ENCODE measurements at places on chromosomes 6 and 20. TPM values are rescaled to one million over a fixed set of nuclear protein-coding genes. Genes with fewer than 3 reads are reported as not detected.

The SLC22A7 gene
- not detected for total RNA-seq

The HLA-DRB5 gene
- 3.8 TPM for total RNA-seq

The TRMT11 gene
- total RNA-seq, result 43.1 TPM

The KHDC1 gene
- 2.6 TPM for total RNA-seq

The AVP gene
- not detected for total RNA-seq

The CPNE5 gene
- total RNA-seq, result 4.5 TPM

The GINS1 gene
- 10.2 TPM for total RNA-seq

The NKX2-4 gene
- not detected for total RNA-seq
